ENCODE measurements at places on chromosomes 5 and 9.
A peak's percentile ranks its signal among the peaks of the same experiment; 100 is the strongest.

DNA sequence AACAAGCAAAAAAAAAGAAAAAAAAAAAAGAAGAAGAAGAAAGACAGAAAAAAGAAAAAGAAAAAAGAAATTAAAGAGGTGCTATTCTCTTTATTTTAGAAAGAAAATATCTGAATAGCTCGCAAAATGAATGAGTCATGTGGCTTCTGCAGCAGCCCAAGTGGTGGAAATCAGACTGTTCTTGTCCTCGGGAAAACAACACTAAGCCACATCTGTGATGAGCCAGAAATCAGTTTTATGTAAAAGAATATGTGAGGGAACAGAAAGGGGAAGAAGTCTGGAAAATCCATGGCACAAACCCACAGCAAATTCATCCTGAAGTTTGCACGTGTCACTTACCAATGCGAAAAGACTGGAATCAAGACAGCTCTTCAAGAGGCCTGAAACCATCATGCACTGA lies 118.7 kb upstream of the GAS1 start:
- peak; percentile 9 for DNase-seq

DNA sequence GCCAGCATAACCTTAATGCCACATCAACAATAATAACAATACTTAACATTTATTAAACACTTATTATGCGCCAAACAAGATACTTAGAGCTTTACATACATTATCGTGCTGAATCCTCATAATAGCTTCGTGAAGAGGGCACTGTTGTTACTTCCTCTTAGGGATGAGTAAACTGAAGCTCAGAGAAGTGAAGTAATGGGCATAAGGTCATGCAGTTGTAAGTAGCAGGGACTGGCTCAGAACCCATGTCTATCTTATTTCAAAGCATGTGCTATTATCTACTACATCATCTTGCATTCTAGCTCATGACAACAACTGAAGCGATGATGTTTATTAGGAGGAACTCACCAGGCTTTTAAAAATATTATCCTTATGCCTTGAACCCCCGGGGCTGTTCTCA lies 34.9 kb upstream of the PPP3R2 start:
- no peak for DNase-seq

- DNase-seq = peak; percentile 28
Observed at GRCh38 chr9:128340691-128341434, 536 bp downstream of the SLC27A4 start.

- peak; percentile 60 for DNase-seq
Observed at GRCh38 chr5:14365831-14366430, 215.7 kb upstream of the OTULINL start.

DNA sequence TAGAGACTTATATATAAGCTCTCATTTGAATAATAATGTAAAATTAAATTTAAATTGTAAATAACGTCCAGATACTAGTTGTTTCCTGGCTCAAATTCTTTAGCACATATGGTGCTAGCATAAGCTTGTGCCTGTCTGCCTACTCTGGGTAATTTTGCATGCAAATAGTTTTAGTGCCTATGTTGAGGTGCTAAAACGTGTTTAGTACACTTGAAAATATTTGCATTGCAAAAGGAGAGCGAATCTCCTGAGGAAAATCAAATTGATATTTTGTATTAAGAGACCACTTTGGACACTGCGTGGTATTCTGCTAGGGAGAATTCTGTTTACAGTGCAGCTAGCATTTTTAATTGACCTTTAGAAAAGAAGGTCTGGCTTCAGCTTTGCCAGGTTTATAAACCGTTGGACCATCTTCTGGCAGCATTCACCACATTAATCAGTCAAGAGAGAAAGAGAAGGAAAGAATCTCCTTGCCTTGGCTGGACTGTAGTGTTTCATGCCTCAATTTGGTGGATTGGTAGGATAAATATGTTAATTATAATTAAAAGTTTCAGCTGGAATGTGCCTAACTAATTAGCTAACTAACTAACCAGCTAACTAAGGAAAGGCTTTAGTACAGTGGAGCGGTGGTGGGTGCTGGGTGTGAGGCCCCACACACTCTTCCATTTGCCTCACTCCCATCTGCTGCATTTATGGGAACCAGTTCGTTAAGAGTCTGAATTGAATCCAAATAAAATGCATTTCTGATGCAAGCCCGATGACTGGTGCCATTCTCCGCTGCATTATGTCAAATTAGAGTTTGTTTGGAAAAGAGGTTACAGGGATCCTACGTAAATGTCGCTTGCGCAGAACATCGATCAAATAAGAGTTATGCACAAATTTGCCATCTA lies 150.1 kb upstream of the MPDZ start:
- DNase-seq = no peak

DNA sequence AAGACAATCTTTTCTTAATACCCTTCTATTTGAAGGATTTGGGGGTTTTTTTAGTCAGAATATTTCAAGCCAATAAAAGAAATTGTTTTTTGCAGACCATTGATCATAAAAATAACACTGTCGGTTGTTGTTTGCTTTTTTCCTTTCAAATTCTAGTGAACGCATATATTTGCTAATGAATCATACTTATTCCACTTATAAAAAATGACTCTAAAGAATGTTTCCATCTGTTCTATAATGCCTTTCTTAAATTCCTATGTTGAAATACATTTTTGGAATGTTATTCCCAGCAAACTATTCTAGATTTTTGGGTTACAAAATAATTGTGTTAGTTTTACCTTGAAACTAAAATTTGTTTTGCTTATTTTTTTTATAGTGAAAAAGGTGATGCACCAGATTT lies 32.2 kb downstream of the CWC27 start:
- no peak for DNase-seq

GRCh38 chr5:20105915-20106314 lies 117.9 kb upstream of the CDH18 start:
- no peak for DNase-seq

GRCh38 chr5:36790847-36791246 lies 85.7 kb upstream of the NIPBL start:
- no peak for DNase-seq

DNA sequence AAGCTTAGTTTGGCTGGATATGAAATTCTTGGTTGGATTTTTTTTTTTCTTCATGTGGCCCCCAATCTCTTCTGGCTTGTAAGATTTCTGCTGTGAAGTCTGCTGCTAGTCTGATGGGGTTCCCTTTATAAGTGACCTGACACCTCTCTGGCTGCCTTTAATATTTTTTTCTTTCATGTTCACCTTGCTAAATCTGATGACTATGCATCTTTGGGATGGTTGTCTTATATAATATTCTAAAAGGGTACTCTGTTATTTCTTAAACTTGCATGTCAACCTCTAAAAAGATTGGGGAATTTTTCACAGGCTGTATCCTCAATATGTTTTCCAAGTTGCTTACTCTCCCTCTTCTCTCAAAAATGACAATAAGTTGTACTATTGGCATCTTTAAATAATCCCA lies 500.0 kb downstream of the CAAP1 start:
- DNase-seq = no peak

GRCh38 chr9:134455934-134456755 lies 129.9 kb downstream of the RXRA start:
- DNase-seq = peak; percentile 97

- no peak for DNase-seq
Observed at GRCh38 chr5:124921694-124922093, 175.3 kb upstream of the ZNF608 start.

- no peak for DNase-seq
Observed at GRCh38 chr9:99497641-99498040, 275.6 kb downstream of the SEC61B start.

DNA sequence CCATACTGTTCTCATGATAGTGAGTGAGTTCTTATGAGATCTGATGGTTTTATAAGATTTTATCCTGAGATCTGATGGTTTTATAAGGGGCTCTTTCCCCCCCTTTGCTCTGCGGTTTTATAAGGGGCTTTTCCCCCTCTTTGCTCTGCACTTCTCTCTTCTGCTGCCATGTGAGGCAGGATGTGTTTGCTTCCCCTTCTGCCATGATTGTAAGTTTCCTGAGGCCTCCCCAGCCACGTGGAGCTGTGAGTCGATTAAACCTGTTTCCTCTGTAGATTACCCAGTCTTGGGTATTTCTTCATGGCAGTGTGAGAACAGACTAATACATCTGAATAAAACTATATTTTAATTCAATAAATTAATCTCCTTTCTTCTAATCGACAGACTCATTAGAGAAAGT lies 64.9 kb upstream of the ZSWIM6 start:
- DNase-seq = no peak

DNA sequence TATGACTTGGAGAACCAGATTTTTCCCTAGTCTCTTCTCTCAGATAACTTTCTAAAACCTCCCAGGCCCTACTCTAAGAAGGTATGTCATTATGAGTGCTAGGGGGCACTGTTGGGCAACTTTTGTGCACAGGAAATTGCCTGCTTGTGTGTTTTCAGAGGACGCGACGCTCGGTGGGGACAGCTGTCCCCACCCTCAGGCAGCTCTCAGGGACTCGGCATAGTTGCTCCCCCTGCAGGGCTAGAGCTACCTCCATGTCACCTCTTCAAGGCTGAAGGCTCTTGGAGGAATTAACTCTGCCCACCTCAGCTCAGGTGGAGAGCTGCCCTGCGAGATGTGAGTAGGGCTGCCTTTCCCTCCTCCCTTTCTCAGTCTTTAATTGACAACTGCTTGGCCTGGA lies 10.2 kb upstream of the TIFAB start:
- peak; percentile 62 for DNase-seq

Data from astrocyte of the hippocampus (primary cell).